Pulmonary artery endothelial cell (primary cell): ENCODE measurements at places on chromosomes 7 and 10.

DNA sequence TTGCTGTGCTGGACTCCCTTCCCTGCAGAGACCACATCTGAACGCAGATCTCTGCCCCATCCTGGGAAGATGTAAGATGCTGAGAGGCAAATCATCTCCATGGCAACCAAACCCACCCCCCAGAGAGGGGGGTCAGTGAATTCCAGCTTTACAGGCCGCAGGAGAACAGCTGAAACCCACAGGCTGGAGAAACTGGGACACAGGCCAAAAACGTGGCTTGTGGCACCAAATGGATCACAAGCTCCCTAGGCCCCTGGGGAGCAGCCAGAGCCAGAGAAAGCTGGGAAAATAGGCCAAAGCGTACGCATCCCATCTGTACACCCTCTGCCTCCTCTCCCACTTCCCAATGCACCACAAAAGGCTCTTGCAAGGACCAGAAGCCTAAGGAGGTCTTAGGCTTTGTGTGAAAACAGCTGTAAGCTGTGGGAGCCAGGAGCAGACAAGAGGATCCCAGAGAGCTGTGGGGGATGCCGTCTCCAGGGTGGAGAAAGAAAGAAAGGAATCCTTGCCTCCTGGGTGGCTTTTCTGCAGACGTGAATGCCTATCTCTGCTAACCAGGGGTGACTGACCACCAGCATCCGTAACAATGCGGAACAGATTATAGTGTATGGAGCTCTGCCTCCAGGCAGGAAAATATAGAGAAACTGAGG, 59.5 kb downstream of the TMEM130 start:
- DNase-seq, result no peak

DNA sequence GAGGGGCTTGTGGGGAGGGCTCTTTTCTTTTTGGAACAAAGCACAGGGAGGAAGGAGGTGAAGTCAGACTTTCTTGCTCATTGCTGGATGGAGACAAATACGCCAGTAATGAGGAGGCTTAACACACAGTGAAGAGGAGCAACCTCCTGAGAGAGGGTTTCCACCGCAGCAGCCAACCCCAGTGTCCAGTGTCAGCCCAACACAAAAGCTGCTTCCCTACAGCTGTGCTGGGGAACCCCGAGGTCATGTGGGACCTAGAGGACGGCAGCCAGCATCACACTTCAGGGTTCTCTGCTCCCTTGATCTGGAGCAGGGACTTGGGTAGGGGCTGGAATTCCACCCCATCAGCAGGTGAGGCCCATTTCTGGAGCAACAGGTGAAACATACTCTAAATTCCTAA, 7.7 kb downstream of the BLNK start:
- no peak for DNase-seq

DNA sequence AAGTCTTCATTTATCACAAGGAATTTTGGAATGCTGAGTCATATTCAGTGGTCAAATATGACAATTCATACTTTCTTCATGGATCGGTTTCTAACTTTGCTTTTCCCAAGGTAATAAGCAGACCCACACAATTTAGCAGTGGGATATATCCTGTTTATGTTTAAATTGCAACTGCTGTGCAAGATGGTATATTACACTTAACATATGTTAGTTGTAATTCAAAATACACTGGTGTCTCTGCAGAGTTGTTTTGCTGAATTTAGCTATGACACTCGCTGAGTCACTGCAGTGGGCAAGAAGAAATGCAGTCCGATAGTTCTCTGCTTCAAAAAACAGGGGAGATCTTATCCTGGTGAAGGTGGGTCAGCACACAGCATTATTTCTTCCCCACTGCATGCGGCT, 194.8 kb upstream of the PTN start:
- DNase-seq, result no peak

DNA sequence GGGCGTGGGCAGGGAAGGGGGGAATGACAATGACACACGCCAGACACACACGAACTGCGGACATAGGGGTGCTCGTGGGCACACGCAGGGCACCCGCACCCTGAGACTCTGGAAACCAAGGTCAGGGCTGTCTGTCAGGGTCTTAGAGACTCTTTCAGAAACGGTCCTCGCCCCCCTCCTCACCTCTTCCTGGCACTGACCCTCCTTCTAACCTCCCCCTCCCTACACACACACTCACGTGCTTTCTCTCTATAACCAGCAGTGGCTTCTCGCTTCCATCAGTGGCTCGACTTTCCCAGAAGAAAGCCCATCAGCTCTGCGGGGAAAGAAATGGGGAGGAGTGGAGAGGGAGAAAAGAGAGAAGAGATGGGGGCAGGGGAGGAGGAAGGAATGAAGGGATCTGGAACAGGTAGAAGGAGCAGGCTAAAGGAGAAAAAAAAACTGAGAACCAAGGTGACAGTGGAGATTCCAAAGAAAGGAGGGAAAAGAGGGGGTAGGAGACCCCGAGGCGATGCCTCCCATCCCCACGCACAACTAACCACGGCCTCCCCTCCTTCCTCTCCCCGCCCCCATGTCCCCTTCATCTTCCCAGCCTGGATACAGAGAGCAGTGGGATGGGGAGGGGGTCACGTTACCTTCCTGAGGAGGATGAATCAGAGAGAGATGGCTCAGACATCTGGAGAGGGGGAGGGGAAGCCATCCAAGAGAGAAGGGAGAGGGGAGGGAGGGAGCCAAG, 1.7 kb upstream of the VGF start:
- DNase-seq, result no peak

DNA sequence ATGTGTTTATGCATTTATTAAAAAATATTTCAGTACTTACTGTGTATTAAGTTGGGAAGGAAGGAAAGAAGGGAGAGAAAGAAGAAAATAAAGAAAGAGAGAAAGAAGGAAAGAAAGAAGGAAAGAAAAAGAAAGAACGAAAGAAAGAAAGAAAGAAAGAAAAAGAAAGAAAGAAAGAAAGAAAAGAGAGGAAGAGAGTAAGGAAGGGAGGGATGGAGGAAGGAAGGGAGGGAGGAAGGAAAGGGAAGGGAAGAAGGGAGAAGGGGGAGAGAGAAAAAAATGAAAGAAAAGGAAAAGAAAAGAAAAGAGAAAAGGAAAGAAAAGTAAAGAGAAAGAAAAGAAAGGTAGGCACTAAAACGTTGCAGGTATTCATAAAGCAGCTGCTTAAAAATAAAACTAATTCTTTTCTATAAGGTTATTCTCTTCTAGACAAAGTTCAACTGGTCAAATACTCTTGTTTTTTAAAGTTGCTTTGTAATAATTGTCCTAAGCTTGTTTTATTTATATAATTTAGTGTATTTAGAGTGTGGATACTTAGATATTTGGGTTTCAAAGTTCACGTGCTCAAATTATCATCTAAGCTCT, 703.3 kb upstream of the LRRTM3 start:
- no peak for DNase-seq
